ENCODE measurements at places on chromosomes 1 and 21. TPM values are rescaled to one million over a fixed set of nuclear protein-coding genes. Genes with fewer than 3 reads are reported as not detected.
A peak's percentile ranks its signal among the peaks of the same experiment; 100 is the strongest.

DNA sequence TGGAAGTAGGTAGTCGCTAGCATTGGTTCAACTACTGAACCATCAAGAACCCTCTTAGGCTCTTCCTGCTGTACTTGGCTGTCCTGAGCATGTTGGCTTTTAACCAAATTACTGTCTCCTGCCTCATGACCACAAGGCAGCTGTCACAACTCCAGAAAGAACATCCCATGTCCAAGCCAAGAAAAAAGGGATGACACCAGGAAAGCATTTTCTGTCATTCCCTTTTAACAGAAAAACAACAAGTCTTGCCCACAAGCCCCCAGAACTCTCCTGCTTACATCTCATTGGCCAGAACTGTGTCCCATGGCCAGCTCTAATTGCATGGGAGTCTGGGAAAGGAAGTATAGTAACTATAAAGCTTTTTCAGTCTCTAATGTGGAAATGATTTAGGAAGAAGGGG is 2.4 kb upstream of the RNU5D-1 start:
- no peak overlapping the region for H3K4me3 ChIP-seq
- H3K4me1 ChIP-seq, result peaks cover 7% of the 10 kb centered on the region
- H3K27ac ChIP-seq, result no peak overlapping the region
- no peaks in the 10 kb centered on the region for H3K27me3 ChIP-seq
- DNase-seq, result peak; percentile 75

DNA sequence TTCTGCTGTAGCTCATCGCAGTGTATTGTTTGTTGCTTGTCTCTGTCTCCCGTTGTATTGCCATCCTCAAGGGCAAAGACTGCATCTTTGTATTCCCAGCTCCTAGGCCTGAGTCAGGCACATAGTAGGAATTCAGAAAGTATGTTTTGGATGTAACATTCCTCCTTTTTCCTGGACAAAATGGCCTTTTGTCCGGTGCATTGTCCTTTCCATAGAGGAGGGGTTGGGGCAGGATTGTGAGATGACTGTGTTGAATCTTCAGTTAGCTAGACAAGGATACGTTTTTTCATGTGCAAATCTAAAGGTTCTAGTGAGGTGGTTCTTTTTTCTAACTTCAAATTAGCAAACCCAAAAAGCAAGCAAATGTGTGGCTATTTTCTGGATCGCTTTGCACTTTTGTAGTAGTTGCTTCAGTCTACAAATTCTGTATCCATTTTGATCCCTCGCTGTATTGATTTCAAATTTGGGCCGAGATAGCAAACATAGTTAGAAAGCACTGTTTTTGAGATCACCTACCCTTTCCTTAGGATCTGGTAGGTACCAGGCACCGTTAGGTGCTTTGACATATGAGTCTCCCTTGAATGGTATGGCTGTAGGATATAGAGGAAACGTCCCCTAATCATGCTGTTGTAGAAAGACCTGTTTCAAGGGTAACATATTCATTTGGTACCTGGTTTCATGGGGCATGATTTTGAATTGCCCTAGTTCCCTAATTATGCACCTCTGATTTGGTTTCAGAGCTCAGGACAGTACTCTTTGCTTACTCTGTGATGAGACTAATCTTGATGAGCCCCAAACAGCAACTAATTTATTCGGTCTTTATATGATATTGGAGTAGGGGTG is 1.2 kb downstream of the PPP1R8 start:
- no peaks in the 10 kb centered on the region for H3K27me3 ChIP-seq
- DNase-seq, result no peak
- no peak overlapping the region for H3K27ac ChIP-seq

The KAZN gene
- polyA plus RNA-seq, result 5.6 TPM

The APCS gene
- polyA plus RNA-seq, result not detected

DNA sequence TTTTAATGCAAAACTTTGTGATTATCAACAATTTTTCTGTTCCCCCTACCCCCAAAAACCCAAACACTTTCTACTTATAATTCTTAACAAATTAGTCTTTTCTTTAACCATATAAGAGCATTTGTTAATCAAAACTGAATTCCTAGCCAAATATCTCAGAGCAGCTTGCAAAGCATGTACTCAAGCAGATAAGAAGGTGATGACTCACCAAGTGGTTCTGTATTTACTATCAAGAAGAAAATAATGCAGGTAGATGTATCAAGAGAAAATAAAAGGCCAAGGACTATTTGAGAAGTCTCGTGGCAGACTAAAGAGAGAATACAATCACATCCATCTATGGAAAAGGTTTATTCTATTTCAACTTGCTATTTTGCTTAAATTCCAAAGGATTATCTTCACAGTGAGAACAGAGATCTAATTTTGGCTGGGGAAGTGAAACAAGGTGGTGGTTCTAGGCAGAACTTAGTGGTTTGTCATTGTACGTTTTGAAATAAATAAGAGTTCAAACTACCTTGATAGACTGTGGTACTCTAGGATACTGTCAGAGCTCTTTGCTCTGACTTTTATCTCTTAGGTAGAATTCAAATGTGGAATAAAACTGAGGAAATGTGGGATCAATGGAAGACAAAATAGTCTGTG is 94.7 kb upstream of the NRIP1 start:
- H3K36me3 ChIP-seq, result no peaks in the 10 kb centered on the region
- no peaks in the 10 kb centered on the region for H3K4me1 ChIP-seq
- H3K4me3 ChIP-seq, result no peak overlapping the region
- no peaks in the 10 kb centered on the region for H3K27me3 ChIP-seq

- DNase-seq, result no peak
- H3K27me3 ChIP-seq, result no peaks in the 10 kb centered on the region
- no peaks in the 10 kb centered on the region for H3K4me1 ChIP-seq
- no peak overlapping the region for H3K27ac ChIP-seq
- no peaks in the 10 kb centered on the region for H3K36me3 ChIP-seq
- no peak overlapping the region for H3K4me3 ChIP-seq
Observed at GRCh38 chr1:216532251-216532798, 109.1 kb upstream of the USH2A start.

GRCh38 chr1:41218152-41218551 is 24.0 kb downstream of the SCMH1 start:
- DNase-seq, result no peak
- H3K4me1 ChIP-seq, result peaks cover 51% of the 10 kb centered on the region
- no peaks in the 10 kb centered on the region for H3K27me3 ChIP-seq
- H3K4me3 ChIP-seq, result no peak overlapping the region

- no peak for DNase-seq
- no peaks in the 10 kb centered on the region for H3K27me3 ChIP-seq
- H3K36me3 ChIP-seq, result no peaks in the 10 kb centered on the region
- no peak overlapping the region for H3K4me3 ChIP-seq
- no peak overlapping the region for H3K27ac ChIP-seq
- no peaks in the 10 kb centered on the region for H3K4me1 ChIP-seq
Observed at GRCh38 chr1:51203121-51203873, 32.8 kb upstream of the RNF11 start.

The CYYR1 gene
- 2.4 TPM for polyA plus RNA-seq

DNA sequence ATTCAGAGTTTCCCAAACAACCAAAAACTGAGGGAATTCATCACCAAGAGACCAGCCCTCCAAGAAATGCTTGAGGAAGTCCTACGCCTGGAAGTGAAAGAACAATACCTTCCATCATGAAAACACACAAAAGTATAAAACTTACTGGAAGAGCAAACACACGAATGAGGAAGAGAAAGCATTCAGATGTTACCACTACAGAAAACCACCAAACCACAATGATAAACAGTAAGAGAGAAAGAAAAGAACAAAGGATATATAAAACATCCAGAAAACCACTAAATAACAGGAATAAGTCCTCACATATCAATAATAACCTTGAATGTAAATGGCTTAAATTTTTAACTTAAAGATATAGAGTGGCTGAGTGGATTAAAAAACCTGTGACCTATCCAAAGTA is 58.5 kb upstream of the BCL10 start:
- H3K27ac ChIP-seq, result no peak overlapping the region
- no peak overlapping the region for H3K4me3 ChIP-seq
- H3K4me1 ChIP-seq, result no peaks in the 10 kb centered on the region
- H3K36me3 ChIP-seq, result no peaks in the 10 kb centered on the region
- no peak for DNase-seq
- no peaks in the 10 kb centered on the region for H3K27me3 ChIP-seq

- no peak overlapping the region for H3K4me3 ChIP-seq
- H3K4me1 ChIP-seq, result peaks cover 5% of the 10 kb centered on the region
- H3K27ac ChIP-seq, result no peak overlapping the region
- H3K36me3 ChIP-seq, result no peaks in the 10 kb centered on the region
Observed at GRCh38 chr1:15000030-15000429, 153.5 kb upstream of the TMEM51 start.

GRCh38 chr1:240310226-240310925 is 218.7 kb downstream of the FMN2 start:
- no peak overlapping the region for H3K27ac ChIP-seq
- DNase-seq, result no peak
- H3K4me1 ChIP-seq, result peaks cover 25% of the 10 kb centered on the region

The AMY1B gene
- polyA plus RNA-seq, result not detected

The FOXO6 gene
- not detected for polyA plus RNA-seq

The C1orf115 gene
- polyA plus RNA-seq, result 33.7 TPM
